ENCODE measurements at places on chromosomes 11 and 22.

DNA sequence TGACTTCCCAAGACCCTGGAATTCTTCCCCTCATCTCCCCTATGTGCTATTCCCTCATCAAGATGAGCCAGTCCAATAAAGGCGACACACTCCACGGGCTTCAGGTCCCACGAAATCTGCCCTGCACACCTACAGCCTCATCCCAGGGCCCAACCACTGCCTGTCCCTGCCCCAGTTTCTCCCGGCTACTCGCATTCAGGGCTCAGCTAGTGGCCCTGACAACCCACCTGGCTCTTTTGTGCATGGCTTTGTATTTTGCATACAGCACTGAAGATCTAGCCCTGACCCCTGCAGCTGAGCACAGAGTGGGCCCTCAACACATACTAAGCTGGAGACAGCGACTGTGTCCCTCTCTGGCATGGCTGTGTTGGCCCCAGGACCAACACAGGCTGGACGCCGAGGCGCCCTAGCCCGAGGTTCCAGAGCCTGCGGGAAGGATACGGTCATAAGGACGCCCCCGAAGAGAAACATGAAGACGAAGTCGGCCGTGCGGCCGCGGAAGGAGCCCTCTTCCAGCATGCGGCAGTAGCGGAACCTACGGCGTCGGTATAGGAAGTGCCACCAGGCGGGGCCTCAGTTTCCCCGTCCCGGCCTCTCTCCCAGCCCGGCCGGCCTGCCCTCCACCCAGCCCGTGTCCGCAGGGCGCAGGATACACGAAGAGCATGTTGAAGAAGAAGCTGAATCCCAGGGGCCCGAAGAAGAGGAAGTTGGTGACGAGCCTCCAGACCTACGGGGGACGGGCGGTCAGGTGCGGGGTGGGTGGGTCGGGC is 710 bp downstream of the DERL3 start:
- DNase-seq, result no peak

GRCh38 chr22:31329029-31329428 is 17.1 kb downstream of the PATZ1 start:
- no peak for DNase-seq

DNA sequence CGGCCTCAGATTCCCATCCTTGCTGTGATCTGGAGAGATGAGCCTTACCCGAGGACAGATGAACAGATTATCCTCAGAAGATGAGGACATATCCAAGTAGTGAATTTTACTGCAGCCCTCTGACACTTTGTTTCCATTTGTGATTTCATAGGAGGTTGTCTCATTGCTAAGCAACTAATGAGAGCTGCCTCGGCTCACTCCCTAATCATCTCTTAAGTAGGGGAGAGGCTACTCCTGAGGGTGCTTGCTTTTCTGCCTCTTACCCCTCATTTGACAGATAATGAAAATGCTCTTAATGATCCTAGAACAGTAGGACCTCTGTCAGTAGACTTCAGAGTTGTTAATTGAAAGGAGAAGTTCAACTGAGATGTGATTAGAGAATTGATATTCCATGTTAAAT is 150.9 kb downstream of the TBC1D22A start:
- no peak for DNase-seq

- no peak for DNase-seq
Observed at GRCh38 chr11:44537679-44538078, 27.8 kb upstream of the CD82 start.

GRCh38 chr22:38213319-38213989 is 11.7 kb downstream of the MAFF start:
- no peak for DNase-seq

GRCh38 chr11:7675631-7676030 is 2.3 kb upstream of the CYB5R2 start:
- DNase-seq, result no peak

DNA sequence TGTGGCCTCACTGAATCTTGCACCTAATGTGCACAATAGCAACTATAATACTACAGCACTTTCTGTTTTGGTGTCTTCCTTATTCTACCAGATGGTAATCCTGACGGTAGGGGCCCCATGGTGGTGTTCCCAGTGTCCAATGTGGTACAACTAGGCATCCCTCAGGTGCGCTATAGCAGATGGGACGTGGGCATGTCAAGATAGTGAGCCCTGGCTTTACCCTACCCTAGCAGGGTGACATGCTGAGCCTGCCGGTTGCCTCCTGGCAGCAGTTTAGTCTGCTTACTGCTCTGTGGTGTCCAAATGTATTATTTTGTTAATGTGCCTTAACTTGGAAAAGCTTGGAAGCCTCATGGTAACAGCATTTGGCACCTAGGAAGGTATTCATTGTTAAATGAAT is 19.2 kb downstream of the ACO2 start:
- no peak for DNase-seq

DNA sequence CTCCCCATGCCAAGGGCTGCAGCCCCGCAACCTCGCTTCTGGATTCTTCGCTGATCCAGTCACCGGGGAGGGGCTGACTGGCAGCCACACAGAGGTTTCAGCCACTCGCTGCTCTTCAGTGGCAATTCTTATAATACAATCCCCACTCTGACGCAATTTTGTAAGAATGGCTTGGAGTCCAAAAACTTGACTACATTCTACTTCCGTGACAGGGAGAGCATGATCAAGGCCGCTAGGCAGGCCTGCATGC is 14.9 kb downstream of the PPM1F start:
- no peak for DNase-seq

- no peak for DNase-seq
Observed at GRCh38 chr22:35555483-35555890, 14.9 kb downstream of the RASD2 start.

DNA sequence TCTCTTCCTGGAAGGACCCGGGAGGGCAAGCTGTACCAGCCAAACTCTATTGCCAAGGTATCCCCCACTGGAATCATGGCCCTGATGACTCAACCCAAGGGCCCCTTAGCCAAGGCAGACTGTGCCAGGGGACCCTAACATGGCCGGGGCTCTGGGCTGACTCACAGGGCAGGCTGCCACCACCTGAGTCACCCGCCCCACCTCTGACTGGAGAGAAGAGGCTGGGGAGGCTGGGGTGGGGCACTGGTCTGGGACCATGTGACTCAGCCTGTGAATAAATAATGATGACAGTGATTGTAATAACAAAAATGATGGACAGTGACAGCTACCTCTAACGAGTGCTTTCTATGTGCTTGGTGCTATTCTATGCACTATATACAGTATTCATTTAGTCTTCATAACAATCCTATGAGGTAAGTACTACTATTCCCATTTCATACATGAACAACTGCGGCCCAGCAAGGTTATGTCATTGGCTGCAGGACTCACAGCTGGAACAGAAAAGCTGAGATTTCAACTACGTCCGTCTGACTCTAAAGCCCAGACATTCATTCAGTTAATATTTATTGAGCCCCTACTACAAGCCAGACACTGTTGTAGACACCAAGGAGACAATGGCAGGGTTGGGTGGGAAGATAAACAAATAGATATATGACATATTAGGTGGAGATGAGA is 84.2 kb downstream of the FBXO7 start:
- no peak for DNase-seq

GRCh38 chr11:46930089-46930488 is 6.5 kb upstream of the CSTPP1 start:
- DNase-seq, result no peak

- no peak for DNase-seq
Observed at GRCh38 chr11:94149431-94150017, 20.9 kb downstream of the PANX1 start.

DNA sequence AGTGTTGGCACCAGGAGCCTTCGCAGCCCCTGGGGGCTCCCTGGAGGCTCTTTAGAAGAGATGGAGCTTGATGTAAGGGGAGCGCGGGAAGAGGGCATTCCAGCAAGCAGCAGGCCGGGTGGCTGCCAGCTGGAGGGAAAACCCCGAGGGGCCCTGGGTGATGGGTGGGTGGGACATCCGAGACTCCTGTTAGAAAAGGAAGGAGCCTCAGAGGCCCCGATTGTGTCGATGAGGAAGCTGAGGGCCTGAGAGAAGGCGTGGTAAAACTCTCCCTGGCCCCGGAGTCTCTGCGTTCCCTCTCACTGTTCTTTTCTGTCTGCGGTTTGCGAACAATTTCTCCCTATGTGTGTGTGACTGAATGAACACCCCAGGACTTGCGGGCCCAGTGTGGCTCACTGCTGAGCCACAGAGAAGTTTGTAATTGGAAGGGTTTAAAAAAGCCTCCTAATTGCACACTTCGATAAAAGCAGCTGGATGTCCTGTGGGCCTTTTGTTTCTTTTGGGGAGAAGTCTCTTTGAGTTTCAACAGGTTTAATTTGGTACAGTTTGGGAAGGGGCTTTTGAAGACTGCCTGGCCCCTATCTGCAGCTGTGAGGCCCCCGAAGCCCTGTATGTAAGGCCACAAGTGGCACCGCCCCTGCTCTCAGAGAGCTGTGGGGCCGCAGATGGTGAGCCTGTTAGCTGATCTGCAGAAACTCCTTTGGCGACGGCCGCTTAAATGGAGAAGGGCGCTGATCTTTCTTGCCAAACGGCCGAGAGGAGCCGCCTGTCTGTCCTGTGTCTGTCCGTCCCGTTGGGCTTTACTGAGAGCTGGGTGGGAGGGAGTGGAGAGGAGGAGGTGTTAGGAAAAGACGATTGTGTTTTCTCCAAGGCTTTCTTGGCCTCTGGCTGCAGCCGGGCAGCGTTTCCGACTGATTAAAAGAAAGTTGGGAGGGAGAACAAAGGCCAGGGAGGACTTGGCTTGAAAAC is 2.0 kb downstream of the FBLN1 start:
- no peak for DNase-seq

GRCh38 chr11:12013781-12014180 is 5.4 kb upstream of the DKK3 start:
- DNase-seq, result no peak

DNA sequence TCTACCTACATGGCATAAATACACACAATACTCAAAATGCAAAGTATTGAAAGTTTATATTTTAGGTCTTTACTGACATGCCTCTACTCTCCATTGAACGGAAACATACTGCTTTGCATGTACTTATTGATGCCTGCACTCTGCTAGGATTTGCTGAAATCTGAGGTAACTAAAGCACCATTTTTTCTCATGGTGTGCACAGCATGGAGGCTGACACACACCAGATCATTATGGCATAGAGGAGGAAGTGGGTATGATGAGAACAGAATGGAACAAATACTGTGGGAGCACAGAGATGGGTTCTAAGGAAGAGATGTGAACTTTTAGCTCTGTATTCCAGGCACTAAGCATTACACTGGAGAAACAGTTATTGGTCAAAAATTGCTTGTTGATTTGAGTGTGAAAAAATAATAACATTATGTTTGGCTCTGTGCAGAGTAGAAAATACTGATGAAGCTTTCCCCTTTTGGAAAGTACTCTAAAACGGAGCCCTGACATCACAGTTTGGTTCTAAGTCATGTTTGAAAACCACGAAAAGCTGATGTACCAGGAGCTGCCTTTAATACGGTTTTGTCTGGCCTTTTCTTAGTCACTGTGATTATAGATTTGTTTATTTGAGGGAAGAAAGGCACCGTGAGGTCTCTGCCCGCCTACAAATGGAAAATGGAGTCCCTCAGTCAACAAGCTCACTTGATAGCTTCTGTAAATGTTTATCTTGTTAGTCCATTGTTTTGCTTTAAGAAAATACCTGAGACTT is 5.6 kb downstream of the OR52R1 start:
- no peak for DNase-seq

GRCh38 chr11:66617155-66617834 is 865 bp downstream of the RBM14 start:
- DNase-seq, result no peak

GRCh38 chr11:95115597-95115996 is 26.0 kb downstream of the ENDOD1 start:
- no peak for DNase-seq

DNA sequence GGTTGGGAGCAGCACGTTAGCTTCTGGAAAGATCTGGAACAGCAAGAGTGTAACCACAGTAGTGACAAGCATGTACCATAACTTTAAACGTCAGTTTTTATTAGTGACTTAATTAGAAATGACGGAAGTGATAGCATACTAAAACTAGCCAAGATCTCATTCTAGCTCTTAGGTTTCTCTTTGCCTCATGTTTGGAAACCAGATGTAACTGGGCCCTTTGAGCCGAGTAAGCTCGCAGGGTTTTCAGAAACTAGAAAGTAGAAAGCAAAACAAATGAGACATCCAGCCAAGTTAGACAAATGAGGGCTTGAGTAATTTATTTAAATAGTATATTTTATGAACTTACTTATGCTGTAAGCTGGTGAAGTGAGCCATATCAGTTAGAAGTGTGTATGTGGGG is 40.2 kb upstream of the SLC5A12 start:
- no peak for DNase-seq

DNA sequence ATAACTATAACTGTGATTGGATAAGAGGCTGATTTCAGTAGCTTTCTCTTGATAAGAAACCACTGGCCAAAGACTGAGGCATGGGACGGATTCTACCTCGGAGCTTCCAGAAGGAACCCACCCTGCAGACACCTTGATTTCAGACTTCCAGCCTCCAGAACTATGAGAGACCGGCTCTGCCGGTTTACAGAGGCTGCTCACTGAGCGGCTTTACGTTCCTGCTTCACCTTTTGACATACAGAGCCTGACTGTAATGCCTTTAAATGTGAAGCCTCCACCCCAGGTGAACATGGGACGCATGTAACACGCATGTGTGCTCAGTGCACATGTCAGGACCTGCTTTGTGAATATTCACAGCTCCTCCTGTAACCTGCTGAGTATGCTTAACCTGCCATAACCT is 361.5 kb downstream of the CTTN start:
- no peak for DNase-seq

DNA sequence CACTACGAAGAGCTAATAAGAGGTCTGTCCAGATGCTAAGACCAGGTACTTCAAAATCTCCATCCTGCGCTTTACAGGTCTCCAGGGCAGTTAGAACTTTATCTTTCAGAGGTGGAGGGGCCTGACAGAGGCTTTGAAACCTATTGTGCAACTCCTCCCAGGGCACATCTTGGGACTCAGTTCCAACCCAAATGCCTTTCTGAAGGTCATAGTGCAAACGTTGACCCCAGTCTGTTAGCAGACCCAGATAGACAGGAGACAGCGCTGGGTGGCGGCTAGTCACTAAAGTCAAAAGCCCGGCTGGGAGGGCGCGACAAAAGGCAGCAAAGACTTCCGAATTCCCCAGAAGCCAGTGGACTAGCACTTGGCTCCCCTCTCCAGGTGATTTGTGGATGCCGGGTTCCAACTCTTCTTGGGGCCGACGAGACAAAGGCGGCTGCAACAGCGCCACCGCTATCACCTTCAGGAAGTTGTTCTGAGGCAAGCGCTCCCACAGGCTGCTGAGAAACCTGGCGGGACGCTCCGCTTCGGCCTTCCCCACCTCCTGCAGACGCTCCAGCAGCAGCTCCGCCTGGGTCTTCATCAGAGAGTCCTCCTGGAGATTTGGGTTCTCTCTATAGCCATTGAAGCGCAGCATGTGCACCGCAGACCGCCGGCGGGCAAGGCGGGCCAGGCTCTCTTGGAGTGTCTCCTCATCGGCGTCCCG is 728 bp downstream of the FANCF start:
- DNase-seq, result peak; percentile 39

DNA sequence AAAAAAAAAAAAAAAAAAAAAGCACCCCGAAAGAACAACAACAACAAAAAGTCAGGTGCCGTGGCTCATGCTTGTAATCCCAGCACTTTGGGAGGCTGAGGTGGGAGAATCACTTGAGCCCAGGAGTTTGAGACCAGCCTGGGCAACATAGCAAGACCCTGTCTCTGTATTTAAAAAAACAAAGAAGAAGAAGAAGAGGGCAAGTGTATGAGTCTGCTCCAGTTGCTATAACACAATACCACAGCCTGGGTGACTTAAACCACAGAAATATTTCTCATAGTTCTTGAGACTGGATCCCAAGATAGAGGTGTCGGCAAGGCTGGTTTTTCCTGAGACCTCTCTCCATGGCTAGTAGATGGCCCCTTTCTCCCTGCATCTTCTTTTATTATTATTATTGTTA is 12.4 kb downstream of the CRYBA4 start:
- no peak for DNase-seq

GRCh38 chr11:73995247-73995646 is 12.6 kb upstream of the UCP2 start:
- no peak for DNase-seq
